Fibroblast of skin of left quadriceps (primary cell): ENCODE measurements at places on chromosomes 11 and 22.

- no peak for DNase-seq
Observed at GRCh38 chr22:19520566-19521305, 3.5 kb downstream of the CLDN5 start.

GRCh38 chr11:131845255-131845654 is 474.8 kb downstream of the NTM start:
- DNase-seq, result no peak

- DNase-seq, result no peak
Observed at GRCh38 chr11:15817001-15817400, 539.3 kb downstream of the SOX6 start.

GRCh38 chr11:69697469-69697843 is 6.4 kb downstream of the FGF19 start:
- no peak for DNase-seq
